A549 treated with ZK216348 at 1 μM for 4 hours (cell line): ENCODE measurements at places on chromosomes 5 and 9. TPM values are rescaled to one million over a fixed set of nuclear protein-coding genes. Genes with fewer than 3 reads are reported as not detected.

COL15A1 gene
- total RNA-seq: 0.28 to 0.58 TPM (median 0.39 TPM) in 5 replicates

PCDHA9 gene
- 0.04 TPM in 1 of 5 replicates, not detected in the others for total RNA-seq

MYORG gene
- total RNA-seq: 3.5 to 6.2 TPM (median 5.2 TPM) in 5 replicates

CDKN2B gene
- total RNA-seq: not detected in 5 replicates

ERCC8 gene
- total RNA-seq: 11.9 to 15.7 TPM (median 13.0 TPM) in 5 replicates

IL6ST gene
- 33.7 to 75.0 TPM (median 69.8 TPM) in 5 replicates for total RNA-seq

SLC36A3 gene
- not detected in 5 replicates for total RNA-seq

SLC6A19 gene
- 0.06 to 0.12 TPM (median 0.07 TPM) in 4 of 5 replicates, not detected in the other for total RNA-seq

SLC46A2 gene
- not detected in 5 replicates for total RNA-seq

NPDC1 gene
- 26.4 to 93.7 TPM (median 81.5 TPM) in 5 replicates for total RNA-seq

SLC1A1 gene
- total RNA-seq: 0.89 to 1.6 TPM (median 1.3 TPM) in 5 replicates

RASEF gene
- 5.6 to 9.5 TPM (median 8.2 TPM) in 5 replicates for total RNA-seq

FOXD4L3 gene
- total RNA-seq: 0.25 TPM in 1 of 5 replicates, not detected in the others

TMEM215 gene
- total RNA-seq: not detected in 5 replicates

SNCB gene
- 0.53 to 1.4 TPM (median 1.2 TPM) in 5 replicates for total RNA-seq

CIZ1 gene
- total RNA-seq: 68.9 to 95.7 TPM (median 95.1 TPM) in 5 replicates

PRDM9 gene
- total RNA-seq: not detected in 5 replicates

TXNDC8 gene
- total RNA-seq: not detected in 5 replicates

ANKRD18B gene
- 3.1 to 9.0 TPM (median 8.5 TPM) in 5 replicates for total RNA-seq

IL13 gene
- total RNA-seq: 0.13 TPM in 1 of 5 replicates, not detected in the others

NUTM2F gene
- not detected in 5 replicates for total RNA-seq

CARD9 gene
- 0.85 to 2.3 TPM (median 1.0 TPM) in 5 replicates for total RNA-seq

LMNB1 gene
- total RNA-seq: 56.7 to 83.0 TPM (median 60.8 TPM) in 5 replicates

ZNF169 gene
- total RNA-seq: 1.6 to 1.9 TPM (median 1.7 TPM) in 5 replicates

GBA2 gene
- total RNA-seq: 22.0 to 42.9 TPM (median 33.7 TPM) in 5 replicates

USP20 gene
- 5.1 to 6.1 TPM (median 5.4 TPM) in 5 replicates for total RNA-seq
